ENCODE measurements at places on chromosomes 12 and 14.
A peak's percentile ranks its signal among the peaks of the same experiment; 100 is the strongest.

DNA sequence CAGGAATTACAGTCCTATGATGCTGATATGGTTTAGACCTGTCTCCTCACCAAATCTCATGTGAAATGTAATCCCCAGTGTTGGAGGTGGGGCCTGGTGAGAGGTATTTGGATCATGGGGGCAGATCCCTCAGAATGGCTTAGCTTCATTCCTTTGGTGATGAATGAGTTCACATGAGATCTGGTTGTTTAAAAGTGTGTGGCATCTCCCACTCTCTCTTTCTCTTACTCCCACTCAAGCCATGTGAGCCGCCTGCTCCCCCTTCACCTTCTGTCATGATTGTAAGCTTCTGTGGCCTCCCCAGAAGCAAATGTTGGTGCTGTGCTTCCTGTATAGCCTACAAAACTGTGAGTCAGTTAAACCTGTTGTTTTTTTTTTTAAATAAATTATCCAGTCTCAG lies 89.4 kb upstream of the ARHGAP5 start:
- H3K36me3 ChIP-seq: no peaks in the 10 kb centered on the region
- H3K4me1 ChIP-seq: no peaks in the 10 kb centered on the region
- no peak for DNase-seq
- no peak overlapping the region for H3K27ac ChIP-seq
- H3K27me3 ChIP-seq: no peaks in the 10 kb centered on the region

- peak; percentile 89 for DNase-seq
- peak overlapping the region; percentile 89 for H3K27ac ChIP-seq
- H3K36me3 ChIP-seq: no peaks in the 10 kb centered on the region
Observed at GRCh38 chr12:113222730-113223531, 1.7 kb downstream of the TPCN1 start.

DNA sequence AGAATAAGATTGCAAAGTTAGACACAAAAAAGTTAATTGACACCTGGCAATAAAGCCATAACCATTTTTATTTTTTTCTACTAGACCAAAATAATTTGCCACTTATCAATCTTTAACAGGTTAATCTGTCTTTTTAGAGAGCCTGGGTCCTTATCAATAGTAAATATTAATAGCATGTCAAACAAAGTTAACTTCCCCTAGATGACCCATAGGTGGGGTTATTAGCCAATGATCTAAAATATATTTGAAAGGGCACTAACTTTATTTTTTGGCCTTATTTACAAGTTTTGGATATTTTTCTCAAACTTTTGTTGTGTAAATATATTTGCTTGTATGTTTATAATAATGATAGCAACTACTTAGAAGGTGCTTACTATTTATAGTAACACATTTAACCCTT lies 3.9 kb downstream of the ANKRD33 start:
- no peak for DNase-seq
- no peak overlapping the region for H3K27ac ChIP-seq
- no peaks in the 10 kb centered on the region for H3K36me3 ChIP-seq
- no peak overlapping the region for H3K4me3 ChIP-seq

GRCh38 chr12:121536899-121537813 lies 43.7 kb downstream of the KDM2B start:
- H3K36me3 ChIP-seq: no peaks in the 10 kb centered on the region
- H3K27me3 ChIP-seq: no peaks in the 10 kb centered on the region

DNA sequence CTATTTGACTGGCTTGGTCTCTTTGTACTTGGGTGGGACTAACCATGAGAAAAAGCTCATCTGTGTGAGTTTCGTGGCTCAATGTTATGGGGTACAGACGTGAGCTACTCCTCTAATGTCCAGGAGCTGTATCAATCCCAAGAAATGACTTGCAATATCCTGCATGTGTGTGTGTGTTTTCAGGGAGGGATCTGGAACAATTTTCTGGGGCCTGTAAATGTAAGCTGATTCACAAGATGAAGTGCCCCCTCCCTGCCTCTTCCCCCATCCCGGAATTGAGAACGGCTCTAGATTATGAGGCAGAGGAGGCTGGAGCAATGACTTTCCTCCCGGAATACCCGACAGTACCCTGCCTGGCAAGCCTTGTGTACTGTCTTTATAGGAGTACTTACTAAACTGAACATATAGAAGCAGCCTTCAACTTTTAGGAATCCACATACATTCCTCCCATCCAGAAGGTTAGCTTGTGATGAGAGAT lies 53.9 kb downstream of the TMX1 start:
- no peak overlapping the region for H3K27ac ChIP-seq
- H3K4me3 ChIP-seq: no peak overlapping the region
- no peaks in the 10 kb centered on the region for H3K36me3 ChIP-seq
- peaks cover 11% of the 10 kb centered on the region for H3K4me1 ChIP-seq
- no peak for DNase-seq
- H3K27me3 ChIP-seq: no peaks in the 10 kb centered on the region

DNA sequence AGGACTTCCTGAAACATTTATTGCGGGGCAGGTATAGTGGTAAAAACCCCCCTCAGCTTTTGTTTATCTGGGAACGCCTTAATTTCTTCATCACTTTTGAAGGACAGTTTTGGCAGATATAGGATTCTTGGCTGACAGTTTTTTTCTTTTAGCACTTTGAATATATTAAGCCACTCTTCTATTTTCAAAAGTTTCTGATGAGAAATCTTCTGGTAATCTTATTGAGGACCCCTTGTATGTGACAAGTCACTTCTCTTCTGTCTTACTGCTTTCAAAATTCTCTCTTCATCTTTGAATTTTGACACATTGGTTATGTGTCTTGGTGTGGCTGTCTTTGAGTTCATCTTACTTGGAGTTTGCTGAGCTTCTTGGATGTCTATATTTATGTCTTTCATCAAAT lies 59.1 kb downstream of the ATP23 start:
- H3K4me3 ChIP-seq: no peak overlapping the region
- no peak overlapping the region for H3K27ac ChIP-seq
- H3K36me3 ChIP-seq: no peaks in the 10 kb centered on the region

DNA sequence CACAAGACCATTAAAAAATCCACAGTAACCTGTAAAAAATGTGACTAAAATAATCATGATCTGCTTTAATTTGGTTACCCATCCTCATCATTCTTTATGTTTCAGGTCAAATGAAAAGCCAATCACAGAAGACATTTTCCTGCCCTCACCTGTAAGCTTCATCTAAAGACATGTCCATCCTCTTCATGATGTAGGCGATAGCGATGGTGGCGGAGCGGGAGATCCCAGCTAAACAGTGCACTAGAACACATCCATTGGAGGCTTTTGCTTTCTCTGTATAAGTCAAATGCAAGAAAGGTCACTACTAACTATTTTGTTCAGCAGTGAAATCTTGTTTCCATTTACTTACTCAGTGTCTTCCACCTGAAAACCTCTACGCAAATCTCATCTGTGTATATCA lies 82.6 kb downstream of the DUSP16 start:
- no peaks in the 10 kb centered on the region for H3K4me1 ChIP-seq
- H3K27ac ChIP-seq: no peak overlapping the region
- peaks cover 22% of the 10 kb centered on the region for H3K36me3 ChIP-seq
- no peaks in the 10 kb centered on the region for H3K27me3 ChIP-seq
- no peak overlapping the region for H3K4me3 ChIP-seq
- no peak for DNase-seq

GRCh38 chr14:85438481-85438942 lies 91.4 kb upstream of the FLRT2 start:
- H3K27ac ChIP-seq: no peak overlapping the region
- H3K36me3 ChIP-seq: no peaks in the 10 kb centered on the region
- no peak overlapping the region for H3K4me3 ChIP-seq
- no peak for DNase-seq
- H3K27me3 ChIP-seq: no peaks in the 10 kb centered on the region

GRCh38 chr14:26841326-26841725 lies 243.5 kb upstream of the NOVA1 start:
- H3K27me3 ChIP-seq: no peaks in the 10 kb centered on the region
- peaks cover 9% of the 10 kb centered on the region for H3K4me1 ChIP-seq
- peak overlapping the region; percentile 47 for H3K27ac ChIP-seq
- no peak overlapping the region for H3K4me3 ChIP-seq
- H3K36me3 ChIP-seq: no peaks in the 10 kb centered on the region

DNA sequence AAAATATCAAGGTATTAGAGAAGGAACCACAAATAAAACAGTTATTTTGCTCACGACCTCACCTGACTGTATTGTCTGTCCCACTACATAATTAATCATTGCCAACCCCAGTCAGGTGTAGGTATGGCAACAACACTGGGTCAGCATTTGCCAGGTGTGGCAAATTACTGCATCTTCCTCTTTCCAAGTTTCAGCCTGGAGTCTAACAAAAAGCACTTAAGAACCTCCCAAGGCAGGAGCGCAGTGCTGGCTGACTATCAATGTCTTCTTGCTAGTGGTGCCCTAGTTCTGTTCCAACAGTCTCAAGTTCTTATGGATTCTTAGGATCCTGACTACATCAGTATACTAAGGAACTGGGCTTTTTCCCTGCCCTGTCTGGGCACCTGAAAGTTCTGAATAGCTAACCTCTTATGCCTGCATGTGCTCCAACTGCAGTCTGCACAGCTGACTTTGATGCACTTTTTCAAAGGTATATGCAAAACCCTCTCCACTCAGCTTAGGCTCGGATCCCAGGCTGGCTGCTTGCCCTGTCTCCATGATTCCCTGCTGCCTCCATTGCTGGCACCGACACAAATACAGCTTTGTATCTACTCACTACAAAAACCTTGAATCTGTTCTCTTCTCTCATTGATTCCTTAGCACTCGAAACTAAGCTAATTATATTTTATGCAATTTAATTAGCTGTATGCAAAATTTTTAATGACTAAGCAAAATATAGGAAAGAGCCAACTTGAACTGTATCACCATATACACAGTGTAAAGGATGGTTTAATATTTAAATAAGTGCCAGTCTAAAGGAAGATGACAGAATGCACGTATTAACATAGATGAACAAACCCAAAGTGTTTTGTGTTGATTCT lies 113.3 kb downstream of the PRKD1 start:
- no peak overlapping the region for H3K27ac ChIP-seq
- no peaks in the 10 kb centered on the region for H3K27me3 ChIP-seq
- DNase-seq: peak; percentile 70
- H3K4me3 ChIP-seq: no peak overlapping the region
- H3K4me1 ChIP-seq: peaks cover 9% of the 10 kb centered on the region

GRCh38 chr14:72439707-72440106 lies 454.2 kb downstream of the DPF3 start:
- no peaks in the 10 kb centered on the region for H3K27me3 ChIP-seq
- DNase-seq: no peak
- H3K4me1 ChIP-seq: peaks cover 16% of the 10 kb centered on the region

DNA sequence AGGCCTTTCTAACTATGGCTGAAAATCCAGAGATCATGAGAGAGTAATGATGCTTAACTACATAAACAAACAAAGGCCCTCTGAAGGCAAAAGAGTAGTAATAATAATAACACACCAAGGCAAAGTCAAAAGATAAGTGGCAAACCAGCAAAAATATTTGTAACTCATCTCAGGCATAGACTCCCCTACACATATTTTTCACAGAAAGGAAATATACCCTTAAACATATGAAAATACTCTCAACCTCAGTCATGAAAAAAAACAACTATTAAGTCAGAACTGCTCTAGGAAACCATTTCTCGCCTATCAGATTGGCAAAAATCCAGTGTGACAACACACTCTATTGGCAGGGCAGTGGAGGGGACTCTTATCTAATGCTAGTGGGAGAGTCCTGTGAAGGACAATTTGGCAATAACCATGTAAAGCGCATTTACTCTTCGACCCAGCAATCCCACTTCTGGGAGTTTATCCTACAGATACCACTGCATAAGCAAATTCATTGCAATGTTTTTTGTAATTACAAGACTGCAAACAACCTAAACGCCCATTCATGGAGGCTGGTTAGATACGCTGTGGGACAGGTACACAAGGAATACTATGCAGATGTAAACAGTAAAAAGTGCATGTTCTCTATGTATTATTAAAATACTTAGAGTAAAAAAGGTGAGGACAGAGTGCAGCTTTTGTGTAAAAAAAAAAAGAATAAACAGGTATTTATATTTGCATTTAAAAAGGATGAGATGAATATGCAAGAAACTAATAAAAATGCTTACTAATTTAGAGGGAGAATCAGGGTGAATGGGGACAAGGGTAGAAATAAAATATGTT lies 26.0 kb upstream of the IL22 start:
- H3K4me1 ChIP-seq: peaks cover 3% of the 10 kb centered on the region
- no peak overlapping the region for H3K27ac ChIP-seq
- no peak for DNase-seq

GRCh38 chr12:68878846-68879245 lies 54.1 kb downstream of the CPM start:
- no peaks in the 10 kb centered on the region for H3K4me1 ChIP-seq
- no peak for DNase-seq
- no peak overlapping the region for H3K27ac ChIP-seq
- H3K4me3 ChIP-seq: no peak overlapping the region
- H3K27me3 ChIP-seq: no peaks in the 10 kb centered on the region

DNA sequence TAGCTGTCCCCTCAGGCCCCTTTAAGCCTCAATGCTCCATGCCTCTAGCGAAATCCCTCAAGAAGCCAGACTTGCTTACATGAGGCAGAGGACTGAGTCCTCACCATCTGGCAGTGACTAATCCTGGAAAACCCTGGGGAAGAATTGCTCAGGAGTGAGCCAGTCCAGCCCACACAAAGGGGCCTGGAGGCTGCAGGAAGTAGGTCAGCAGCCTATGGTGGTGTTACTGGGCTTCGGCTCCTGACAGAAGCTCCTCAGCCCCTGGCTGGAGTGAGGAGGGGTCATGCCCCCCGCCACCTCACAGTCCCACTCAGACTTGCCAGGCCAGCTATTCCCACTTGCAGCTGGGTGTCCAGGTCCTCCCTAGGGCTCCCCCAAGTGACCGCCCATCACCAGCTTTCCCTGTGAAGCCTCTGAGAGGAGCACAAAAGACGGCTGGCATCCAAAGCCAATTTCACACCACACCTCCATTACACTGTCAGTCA lies 250.5 kb downstream of the DPF3 start:
- no peak overlapping the region for H3K27ac ChIP-seq
- H3K4me3 ChIP-seq: no peak overlapping the region
- H3K27me3 ChIP-seq: no peaks in the 10 kb centered on the region
- H3K4me1 ChIP-seq: no peaks in the 10 kb centered on the region
- no peak for DNase-seq
- no peaks in the 10 kb centered on the region for H3K36me3 ChIP-seq
